Gastroesophageal sphincter (tissue), 4 donors: ENCODE measurements at places on chromosomes 16 and 17. TPM values are rescaled to one million over a fixed set of nuclear protein-coding genes. Genes with fewer than 3 reads are reported as not detected.

The GDPD1 gene
- 0.93 TPM for total RNA-seq

GRCh38 chr17:32267690-32268205 is 2.1 kb downstream of the RHBDL3 start:
- no peak for ATAC-seq

DNA sequence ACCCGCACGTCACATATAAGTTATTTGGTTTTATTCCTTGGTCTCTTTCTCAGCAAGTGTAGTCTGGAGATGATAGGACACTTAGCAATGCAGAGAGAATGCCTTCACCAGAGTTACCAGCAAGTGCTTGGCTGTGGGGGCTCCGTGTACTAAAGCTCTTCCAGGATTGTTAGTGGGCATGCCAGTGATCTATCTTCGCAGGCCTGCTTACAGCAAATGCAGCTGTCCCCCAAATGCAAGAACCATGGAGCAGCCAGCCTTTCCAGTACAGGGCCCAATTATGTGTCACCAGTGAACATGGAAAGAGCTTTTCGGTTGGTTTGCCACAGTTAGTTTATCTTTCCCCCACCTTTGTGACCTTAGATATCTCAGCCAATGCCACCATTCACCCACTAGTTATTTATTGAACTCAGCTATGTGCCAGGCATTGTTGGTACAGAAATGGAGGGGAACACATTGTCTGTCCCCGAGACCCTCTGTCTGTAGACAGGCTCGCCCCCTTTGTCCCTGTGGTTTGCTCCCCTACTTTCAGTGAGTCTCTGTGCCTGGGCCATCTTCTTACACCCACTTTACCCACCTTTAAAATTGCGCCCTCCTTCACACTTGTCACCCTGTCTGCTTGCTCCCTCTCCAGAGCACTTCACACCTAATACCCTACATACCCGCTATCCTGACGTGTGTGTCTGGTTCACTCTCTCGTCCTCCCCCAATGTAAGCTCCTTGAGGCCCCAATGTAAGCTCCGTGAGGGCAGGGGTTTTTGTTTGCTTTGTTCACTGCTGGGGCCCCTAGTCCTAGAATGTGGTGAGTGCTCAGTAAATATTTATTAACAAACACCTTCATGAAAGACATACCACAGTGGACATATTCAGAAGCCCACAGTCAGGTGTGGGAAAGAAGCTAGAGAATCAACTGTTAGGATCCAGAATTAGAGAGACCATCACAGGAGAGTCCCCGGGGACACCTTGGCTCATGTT is 13.3 kb downstream of the USP10 start:
- ATAC-seq = no peak

GRCh38 chr17:63682441-63682840 is 17.5 kb downstream of the LIMD2 start:
- no peak for ATAC-seq

DNA sequence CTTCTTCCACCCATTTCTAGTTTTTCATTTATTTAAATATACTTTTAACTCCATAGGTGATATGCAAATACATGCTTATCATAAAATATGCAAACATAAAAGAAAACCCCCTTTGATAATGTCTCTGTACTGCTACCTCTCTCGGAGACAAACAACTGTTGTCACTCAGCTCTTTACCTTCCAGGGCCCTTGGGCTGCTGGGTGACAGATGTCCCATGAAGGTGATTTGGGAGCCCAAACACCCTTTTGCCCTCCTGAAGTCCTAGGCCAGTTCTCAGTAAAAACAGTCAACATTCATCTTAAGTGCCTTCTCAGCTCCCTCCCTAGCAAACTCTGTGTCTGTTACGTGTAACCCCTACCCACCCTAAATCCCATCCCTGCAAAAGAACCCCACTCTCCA is 37.5 kb downstream of the CHD9 start:
- no peak for ATAC-seq

The NPIPA8 gene
- total RNA-seq = not detected

DNA sequence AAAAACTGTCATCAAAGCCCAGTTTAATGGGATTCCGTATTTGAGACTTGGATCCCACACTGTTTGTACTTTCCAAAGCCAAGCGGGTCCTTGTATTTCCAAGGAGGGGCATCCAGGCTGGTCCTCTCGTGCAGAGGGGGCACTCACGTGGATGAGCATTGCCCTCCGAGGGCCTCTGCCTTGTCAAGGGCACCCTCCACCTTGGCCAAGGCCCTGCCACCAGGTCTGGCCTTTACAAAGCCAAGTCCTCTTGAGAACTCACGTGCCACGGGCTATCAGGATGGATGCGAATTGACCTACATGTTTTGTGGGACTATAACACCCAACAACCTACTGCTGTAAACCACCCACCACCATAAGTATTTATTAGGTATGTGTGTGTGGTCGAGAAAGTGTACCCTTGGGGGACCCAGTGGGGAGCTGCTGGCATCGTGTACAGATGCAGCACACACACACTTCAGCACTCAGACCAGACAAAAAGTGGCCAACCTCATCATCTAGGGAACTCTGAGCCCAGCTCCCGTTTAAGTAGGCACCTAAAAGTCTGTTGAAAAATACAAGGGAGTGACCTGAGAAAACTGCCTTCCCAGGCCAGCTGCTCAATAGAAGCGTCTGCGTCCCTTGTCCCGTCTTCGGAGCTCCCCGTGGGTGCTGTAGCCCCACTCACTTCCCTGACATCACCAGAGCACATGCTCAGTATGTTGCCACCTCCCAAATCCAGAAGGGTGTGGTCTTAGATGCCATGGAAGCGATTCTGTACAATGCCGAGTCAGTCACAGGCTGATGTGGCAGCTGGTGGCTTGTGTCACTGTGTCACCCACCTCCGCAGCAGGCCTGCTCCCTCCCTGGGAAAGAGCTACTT is 12.9 kb downstream of the MAP1LC3B start:
- no peak for ATAC-seq

DNA sequence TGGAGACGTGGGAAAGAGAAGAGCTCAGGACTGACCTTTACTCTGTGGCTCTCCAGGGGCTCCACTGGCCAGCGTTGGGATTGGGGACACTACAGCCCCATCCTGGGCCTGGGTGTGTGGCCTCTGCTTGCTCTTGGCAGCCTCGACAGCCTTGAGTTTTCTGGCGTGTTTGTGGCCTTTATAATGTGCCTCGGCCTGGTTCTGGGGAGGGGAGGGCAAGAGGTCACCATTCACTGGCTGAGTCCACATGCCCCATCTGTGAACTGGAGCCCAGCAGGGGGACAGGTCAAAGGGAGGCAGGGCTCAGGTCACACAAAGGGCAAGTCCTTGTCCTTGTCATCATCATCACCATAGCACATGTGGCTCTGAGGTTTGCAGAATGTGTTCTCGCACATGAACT is 11.7 kb downstream of the NKIRAS2 start:
- ATAC-seq = no peak

The CACNG3 gene
- not detected for total RNA-seq

- no peak for ATAC-seq
Measured at GRCh38 chr16:83136924-83137323, 510.2 kb downstream of the CDH13 start.

DNA sequence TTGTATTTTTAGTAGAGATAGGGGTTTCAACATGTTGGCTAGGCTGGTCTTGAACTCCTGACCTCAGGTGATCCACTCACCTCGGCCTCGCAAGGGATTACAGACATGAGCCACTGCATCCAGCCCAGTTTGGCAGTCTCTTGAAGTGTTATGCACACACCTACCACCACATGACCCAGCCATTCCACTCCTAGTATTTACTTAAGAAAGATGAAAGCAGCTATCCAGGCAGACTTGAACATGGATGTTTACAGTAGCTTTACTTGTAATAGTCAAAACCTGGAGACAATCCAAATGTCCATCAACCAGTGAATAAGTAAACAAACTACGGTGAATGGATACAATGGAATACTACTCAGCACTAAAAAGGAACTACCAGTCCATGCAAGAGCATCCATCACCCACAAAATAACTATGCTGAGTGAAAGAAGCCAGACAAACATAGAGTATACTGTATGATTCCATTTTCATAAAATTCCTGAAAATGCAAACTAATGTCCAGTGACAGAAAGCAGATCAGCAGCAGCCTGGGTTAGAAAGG is 37.8 kb upstream of the RASD1 start:
- no peak for ATAC-seq

DNA sequence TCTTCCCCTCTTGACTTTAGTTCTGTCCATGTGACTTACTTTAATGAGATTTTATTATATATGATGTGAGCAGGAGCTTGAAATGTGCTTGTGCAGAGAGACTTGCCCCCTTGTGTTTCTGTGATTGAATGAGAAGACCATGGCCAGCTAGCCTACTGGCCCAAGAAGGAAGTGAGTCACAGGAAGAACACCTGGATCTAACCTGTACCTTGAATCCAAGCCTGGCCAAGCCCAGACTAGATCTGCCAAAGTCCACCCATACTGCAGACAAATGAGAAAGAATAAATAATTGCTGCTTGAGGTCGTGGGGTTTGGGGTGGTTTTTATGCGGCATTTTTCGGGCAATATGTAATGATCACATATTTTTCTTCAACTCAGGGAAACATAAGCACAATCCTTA is 9.6 kb downstream of the ABCA10 start:
- ATAC-seq = no peak

DNA sequence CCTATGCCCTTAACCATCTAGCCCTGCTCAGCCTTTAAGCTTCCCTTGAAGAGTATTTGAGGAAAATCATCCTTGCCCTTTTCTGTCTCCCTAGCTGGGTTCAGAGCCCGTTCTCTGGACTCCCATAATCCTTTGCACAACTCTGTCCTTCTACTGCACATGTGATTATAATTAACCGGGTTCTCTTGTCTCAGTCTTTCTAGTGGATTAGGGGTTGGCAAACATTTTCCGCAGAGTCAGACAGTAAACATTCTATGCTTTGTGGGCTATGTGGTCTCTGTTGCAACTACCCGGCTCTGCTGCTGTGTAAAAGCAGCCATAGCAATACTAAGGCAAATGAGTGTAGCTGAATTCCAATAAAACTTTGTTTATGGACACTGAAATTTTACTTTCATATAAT is 80.0 kb downstream of the CDRT15 start:
- ATAC-seq = no peak

- no peak for ATAC-seq
Measured at GRCh38 chr17:75771334-75772281, 6.6 kb upstream of the GALK1 start.

DNA sequence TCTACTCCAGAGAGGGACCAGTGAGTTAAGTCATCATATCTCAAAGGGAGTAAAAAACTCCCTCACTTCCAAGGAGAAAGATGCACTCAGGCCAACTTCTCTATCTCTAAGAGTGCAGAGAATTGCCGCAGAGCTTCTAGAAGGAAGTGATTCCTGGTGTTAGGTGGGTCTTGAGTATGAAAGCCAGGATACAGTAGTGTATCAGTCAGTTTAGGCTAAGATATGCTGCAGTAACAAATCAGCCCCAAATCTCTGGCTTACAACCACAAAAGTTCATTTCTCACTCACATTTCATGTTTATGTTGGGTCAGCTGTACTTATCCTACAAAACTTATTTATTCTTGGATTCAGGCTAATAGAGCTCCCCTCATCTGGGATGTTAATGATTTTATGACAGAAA is 106.3 kb downstream of the HS3ST4 start:
- ATAC-seq = no peak

The SNX20 gene
- 1.1 TPM for total RNA-seq

- ATAC-seq = no peak
Measured at GRCh38 chr17:45301674-45302073, 15.1 kb downstream of the MAP3K14 start.

DNA sequence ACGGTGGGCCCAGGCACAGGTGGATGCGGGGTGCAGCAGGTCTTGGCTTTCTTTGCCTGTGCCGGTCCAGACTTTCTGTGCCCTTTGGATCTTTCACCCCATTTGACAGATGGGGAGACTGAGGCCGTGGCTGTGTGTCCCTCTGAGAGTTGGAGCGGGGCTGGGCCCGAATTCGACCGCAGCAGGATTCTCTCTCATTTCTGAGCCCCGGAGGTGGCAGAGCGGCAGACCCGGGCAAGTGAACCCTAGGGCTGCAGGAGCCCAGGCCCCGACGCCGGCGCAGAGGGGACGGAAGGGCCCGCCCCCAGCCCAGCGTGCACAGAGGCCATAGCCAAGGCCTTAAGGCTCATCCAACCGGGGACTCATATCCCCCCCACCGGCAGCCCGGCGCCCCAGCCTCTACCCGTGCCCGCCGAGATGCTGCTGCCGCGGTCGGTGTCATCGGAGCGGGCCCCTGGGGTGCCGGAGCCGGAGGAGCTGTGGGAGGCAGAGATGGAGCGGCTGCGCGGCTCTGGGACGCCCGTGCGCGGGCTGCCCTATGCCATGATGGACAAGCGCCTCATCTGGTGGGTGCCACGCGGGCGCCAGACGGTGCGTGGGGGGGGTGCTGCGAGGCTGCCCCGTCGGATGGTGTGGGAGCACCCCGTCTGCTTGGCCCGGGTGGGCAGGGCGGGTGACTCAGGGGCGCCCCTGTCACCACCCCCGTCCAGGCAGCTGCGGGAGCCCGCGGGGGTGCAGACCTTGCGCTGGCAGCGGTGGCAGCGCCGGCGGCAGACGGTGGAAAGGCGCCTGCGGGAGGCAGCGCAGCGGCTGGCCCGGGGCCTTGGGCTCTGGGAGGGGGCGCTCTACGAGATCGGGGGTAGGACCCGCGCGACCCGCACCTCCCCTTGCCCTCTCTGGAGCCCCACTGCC is 857 bp downstream of the TMC8 start:
- no peak for ATAC-seq

The MMP2 gene
- 309 TPM for total RNA-seq

- no peak for ATAC-seq
Measured at GRCh38 chr17:20035501-20035900, 26.3 kb downstream of the SPECC1 start.

The SDR42E2 gene
- total RNA-seq = not detected

- no peak for ATAC-seq
Measured at GRCh38 chr17:11948789-11949188, 48.5 kb downstream of the ZNF18 start.

GRCh38 chr16:88939972-88940861 is 36.8 kb downstream of the CBFA2T3 start:
- peak; percentile 56 for ATAC-seq

- no peak for ATAC-seq
Measured at GRCh38 chr16:11386054-11386680, 40.9 kb downstream of the RMI2 start.

GRCh38 chr16:71895679-71896365 is 491 bp downstream of the IST1 start:
- peak; percentile 17 for ATAC-seq

DNA sequence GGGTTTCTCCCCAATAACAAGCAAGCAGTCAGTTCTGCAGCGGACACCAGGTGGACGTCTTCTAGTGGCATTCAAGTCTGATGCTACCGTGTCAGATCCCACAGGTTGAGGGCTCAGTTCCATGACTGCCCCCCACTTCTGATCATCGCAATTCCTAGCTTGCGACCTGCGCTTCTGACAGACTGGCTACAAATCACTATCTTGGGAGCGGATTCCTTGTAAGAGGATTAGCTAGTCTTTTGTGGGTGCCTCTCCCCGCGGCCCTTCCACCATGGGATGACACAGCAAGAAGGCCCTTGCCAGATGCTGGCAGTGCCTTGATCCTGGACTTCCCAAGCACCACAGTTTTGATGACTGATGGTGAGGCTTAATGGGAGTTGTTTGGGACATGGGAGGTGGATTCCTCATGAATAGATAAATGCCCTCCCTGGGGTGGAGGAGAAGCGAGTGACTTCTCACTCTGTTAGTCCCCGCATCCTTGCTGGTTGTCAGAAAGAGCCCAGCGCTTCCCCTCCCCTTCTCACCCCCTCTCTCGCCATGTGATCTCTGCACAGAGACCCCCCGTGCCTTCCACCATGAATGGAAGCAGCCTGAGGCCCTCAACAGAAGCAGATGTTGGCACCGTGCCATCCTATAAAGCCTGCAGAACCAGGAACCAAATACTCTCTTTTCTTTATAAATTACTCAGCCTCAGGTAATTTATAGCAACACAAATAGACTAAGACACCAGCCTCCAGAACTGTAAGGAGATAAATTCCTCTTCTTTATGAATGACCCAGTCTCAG is 19.1 kb downstream of the CDIP1 start:
- no peak for ATAC-seq

The TBC1D28 gene
- not detected for total RNA-seq
